ENCODE measurements at places on chromosomes 7 and 10.

DNA sequence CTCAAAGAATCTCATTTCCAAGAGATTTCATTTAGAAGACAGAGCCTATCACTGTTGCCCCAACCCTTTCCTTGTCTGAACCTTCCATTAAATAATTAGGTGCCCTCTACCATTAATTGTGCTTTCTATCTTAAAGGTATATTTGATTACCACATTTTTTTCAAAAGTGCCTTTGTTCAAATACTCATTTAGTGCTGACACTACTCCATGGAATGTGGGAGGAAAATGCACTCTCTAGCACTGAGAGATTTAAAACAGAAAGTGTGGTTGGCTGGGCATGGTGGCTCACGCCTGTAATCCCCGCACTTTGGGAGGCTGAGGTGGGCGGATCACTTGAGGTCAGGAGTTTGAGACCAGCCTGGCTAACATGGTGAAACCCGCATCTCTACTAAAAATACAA lies 119.8 kb downstream of the CACNA2D1 start:
- no peak for DNase-seq

DNA sequence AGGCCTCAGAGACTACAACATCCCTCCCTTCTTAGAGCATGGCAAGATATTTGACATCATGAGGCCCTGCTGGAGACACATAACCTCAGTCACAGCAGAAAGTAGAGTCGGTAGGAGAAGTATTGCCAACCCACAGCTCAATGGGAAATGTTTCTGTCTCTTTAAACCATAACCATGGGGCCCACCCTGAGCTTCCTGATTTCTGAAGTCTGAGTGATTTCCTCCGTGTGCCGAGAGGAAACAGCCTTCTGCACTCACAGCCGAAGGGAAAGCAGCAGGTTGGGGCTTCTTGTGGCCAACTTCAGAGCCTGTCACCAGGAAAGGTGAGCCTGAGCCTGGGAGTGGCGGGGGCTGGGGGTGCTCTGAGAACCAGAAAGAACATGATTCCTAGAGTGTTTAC lies at the start of gene GIMAP1:
Gene GIMAP1, plus strand, starts transcription at position 246 of the 400 bp plus-strand sequence. CDS start 2,435 bp downstream, outside the sequence.
- DNase-seq = peak; percentile 44

GRCh38 chr10:109348324-109348723 lies 575.0 kb downstream of the XPNPEP1 start:
- DNase-seq = no peak

DNA sequence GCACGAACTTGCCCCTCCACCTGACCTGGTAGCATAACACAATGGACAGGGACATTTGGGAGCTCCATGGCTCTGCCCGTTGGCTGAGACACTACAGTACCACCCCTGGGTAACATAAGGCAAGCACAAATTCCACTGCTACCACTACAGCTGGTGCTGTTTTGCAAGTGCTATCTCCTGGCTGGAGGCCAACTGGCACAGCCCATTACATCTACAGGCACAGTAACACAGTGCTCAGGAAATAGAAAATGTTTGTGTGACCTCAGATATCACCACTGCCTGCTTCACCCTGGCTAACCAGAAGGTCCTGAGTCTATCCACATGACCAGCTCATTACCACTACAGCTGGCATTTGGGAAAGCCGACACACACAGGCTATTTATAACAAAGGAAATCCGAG lies 631.1 kb upstream of the MBL2 start:
- no peak for DNase-seq

DNA sequence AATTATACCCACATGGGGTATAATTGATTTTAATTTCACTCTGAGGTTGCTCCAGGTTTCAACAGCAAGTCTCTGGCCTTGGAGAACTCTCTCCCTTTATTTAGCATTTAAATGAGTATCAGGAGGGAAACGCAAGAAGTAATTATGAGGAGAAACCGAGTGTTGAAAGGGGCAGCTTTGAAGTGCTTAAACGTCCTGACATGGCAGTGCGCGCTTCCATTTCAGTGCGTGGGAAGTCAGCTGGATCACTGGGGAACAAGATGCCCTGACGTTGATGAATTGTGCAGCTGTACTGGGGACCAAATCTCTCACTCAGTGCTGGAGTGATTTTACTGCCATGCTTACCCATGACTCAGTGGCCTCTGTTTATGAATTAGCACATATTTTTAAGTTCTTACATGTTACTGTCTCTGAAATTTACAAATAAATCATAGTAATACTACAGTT lies 106.0 kb upstream of the PRR15 start:
- DNase-seq = no peak

DNA sequence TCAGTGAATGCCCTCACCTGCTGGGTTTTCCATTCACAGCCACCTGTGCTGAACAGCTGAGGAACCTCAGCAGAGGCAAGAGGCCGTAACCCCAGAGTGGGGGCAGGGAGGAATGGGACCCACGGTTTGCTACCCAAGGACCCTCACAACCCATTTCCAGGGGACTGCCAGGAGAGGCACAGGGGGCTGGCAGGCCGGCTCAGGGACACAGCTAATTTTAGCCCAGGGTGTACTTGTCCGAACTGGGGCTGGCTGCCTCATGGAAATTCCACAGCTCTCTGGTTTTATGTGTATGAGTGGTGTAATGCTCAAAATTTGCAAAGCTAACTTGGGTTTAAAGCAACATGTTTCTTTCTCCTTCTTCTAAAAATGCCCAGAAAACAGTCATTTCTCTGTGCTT lies 42.2 kb downstream of the MINDY4 start:
- no peak for DNase-seq

- DNase-seq = no peak
Observed at GRCh38 chr7:152621426-152621825, 54.5 kb downstream of the XRCC2 start.

- no peak for DNase-seq
Observed at GRCh38 chr7:143848192-143848591, 53.8 kb downstream of the TCAF1 start.

- no peak for DNase-seq
Observed at GRCh38 chr7:38839851-38840250, 69.1 kb downstream of the VPS41 start.

DNA sequence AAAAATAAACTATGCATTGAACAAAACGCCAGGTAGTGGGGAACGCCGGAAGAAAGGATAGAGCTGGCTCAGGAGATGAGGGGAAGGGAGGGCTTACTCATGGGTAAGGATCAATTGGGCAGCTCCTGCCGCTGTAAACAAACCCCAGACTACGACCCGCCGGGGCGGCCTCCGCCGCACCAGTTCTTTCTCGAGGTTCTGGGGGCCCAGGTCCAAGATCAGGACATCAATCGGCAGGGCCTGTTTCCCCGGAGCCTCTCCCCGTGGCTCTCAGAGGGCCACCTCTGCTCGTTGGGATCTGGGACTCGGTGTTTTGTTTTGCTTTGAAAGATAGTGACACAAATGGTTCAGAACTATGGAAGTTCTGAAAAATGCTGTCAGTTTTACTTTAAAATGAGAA lies 140.4 kb downstream of the ELFN1 start:
- no peak for DNase-seq

- DNase-seq = no peak
Observed at GRCh38 chr7:35003679-35004303, 33.5 kb downstream of the DPY19L1 start.

- DNase-seq = no peak
Observed at GRCh38 chr10:121617176-121617575, 18.9 kb upstream of the FGFR2 start.

DNA sequence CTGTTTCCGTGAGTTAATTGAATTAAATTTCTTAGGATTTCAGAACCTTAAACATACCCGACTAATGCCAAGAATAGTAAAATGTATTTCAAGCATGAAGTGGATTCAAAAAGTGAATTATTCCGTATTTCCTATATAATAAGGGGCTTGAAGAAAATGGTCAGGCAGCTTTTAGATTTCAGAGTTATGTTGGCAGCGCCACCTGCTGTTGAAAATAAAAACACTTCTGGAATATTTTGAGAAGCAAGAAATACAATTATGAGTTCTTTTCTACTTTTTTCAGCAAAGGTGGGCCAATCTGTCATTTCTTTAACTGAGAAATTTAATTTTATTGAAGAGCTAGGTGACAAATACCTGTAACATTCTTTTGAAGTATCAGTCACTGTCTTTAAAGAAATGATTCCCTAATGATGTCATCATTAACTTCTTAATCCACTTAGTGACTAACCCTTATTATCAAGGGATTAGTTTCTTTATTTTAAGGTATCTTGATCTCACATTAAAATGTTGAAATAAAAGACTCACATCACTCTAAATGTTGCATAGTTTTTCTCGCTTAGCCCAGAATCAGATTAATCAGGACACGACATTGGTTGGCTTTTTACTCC lies 36.6 kb upstream of the AGR3 start:
- no peak for DNase-seq

- no peak for DNase-seq
Observed at GRCh38 chr7:158054611-158055010, 533.0 kb downstream of the PTPRN2 start.

- no peak for DNase-seq
Observed at GRCh38 chr7:22476824-22477223, 23.2 kb downstream of the STEAP1B start.

- no peak for DNase-seq
Observed at GRCh38 chr10:69220041-69220451, at the start of gene HKDC1. Gene HKDC1, plus strand, starts transcription at chr10:69220332. Its CDS starts 104 bp downstream, at chr10:69220436.

- DNase-seq = no peak
Observed at GRCh38 chr7:99193527-99194220, 14.2 kb downstream of the KPNA7 start.

DNA sequence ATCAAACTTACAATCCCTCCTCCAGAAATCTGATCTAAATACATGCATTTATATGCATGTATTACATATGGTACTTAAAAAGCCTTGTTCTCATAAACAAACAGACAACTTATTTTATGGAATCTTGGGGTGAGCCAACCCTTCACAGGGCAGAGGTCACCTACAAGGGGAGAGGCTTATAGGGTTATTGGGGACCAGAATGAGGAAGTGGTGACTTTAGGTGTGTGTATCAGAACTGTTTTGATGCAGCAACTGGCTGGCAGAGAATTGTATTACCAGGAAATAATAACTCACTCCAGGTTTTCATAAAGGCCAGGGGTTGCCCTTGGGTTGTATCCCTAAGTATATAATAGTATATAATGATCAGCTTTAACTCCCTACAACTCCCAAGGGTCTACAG lies 91.1 kb downstream of the SVIL start:
- no peak for DNase-seq

GRCh38 chr10:83954193-83954799 lies 185.0 kb upstream of the GHITM start:
- DNase-seq = no peak

- no peak for DNase-seq
Observed at GRCh38 chr7:90660100-90660499, 64.0 kb downstream of the CDK14 start.

DNA sequence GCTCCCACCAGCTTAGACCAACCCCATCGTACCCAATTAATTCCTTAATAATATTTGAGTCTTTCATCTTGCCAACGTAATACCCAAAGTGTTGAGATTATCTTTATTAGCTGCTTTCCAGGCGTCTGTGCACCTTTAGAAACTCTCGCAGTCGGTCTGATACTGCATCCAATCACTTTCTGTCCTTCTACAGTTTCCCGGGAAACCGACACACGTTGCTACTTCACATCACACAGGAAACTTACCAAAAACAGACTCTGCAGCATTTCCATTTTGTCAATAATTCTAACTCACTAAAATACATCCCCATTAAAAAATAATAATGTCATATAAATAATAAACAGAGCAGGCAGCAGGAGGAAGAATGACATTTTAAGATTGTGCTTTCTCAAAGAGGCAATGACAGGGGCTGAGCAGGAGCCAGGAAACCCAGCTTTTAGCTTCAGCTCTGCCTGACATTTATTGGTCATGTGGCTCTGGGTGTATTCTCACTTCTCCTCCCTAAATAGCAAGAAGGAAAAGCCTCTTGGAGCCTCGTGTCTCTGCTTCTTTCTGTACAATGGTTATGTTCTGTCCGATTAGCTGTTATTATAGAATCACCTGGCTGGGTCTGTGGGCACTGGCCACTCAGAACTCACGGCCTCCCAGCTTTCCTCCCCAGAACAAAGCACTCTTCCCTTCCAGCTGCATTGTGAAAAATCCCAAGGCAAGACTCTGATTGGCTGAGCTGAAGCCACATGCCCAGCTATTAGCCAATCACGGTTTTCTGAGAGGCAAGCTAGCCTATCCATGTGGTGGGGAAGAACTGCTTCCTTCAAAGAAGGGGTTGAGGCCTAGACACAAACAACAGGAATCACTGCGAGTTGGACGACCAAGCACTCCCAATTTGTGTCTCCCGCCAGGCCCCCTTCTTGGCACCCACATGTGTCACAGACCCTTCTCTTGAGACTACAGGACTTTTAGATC lies 424.7 kb upstream of the FOXK1 start:
- no peak for DNase-seq

GRCh38 chr7:104209063-104209462 lies 1.2 kb upstream of the ORC5 start:
- DNase-seq = no peak

GRCh38 chr7:94442639-94443038 lies 47.9 kb downstream of the COL1A2 start:
- no peak for DNase-seq

DNA sequence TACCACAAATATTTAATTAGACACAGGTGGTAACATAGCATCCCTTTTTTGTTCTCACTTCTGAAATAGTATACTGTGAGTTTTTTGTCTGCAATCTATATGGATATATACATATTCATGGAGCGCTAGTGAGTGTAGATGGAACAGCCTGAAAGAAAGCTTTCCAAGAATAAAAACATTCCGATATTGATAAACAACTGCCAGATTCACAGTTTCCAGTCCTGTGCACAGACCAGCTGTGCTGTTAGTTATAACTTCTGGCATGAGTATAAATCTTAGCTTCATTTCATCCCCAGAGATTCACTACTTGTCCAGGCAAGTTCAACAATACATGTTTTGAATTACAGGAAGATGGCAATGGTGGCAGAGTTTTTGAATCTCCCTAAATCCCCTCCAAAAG lies 467.1 kb upstream of the STEAP1 start:
- DNase-seq = no peak

DNA sequence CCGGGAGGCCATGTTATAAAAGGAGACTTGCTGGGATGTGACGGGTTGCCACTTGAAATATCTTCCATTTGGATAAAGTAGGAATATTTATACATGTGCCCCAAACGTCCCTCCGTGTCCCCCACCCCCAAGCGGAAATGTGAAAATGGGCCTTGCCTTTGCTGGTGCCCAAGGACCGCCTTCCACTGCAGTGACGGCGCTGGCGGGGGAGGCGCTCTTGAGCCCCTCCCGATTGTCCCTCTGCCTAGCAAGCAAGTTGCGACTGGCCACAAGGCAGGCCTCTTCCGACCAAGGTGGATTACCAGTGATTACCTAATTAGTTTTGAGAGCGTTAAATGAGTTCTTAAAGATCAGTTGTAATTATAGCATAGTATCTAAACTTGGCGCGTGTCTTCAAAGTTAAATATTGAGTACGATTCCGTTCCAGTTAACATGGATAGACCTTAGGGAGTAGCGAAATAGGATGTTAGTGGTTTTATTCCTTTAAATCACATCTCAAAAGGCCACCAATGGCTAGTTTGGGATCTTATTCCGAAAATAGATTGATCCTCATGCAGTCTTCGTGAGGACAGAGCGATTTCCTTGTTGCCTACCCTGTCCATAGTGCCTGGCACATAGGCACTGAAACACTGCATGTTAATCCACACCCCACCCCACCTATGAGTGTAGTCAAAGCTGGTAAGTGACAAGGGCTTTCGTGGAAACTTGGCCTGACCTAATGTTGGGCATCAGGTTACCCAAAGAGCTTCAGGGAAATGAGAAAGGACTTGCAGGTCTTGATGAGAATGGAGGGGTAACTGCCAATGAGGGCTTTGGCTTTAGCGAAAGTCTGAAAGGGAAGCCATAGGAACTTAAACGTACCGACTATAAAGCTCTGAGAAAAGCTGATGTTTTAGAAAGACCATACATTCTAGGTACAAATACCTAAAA lies 1.1 kb downstream of the PPIA start:
- peak; percentile 57 for DNase-seq

Measured in GM12864 (cell line).